BE2C (cell line): ENCODE measurements at places on chromosomes 12 and 14.

DNA sequence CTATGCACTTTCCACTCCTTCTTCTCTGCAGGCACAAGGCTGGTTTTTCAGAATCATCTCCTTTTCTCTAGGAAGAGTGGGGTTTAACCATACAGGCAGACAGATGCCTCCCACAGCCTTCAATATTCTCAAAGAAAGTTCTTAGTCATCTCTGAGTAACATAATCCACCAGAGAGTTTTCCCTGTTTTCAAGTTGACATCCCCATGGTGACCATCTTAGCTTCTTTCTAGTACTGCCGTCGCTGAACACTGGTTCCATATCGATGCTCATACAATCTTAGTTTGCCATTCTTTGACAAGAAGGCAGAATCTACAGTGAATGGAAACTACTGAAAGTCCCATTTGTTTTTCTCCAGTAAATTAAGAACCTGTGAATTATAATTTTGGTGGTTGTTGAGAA lies 28.6 kb downstream of the TPH2 start:
- no peak for DNase-seq

GRCh38 chr14:35343702-35344101 lies 51.5 kb downstream of the PSMA6 start:
- DNase-seq, result no peak

DNA sequence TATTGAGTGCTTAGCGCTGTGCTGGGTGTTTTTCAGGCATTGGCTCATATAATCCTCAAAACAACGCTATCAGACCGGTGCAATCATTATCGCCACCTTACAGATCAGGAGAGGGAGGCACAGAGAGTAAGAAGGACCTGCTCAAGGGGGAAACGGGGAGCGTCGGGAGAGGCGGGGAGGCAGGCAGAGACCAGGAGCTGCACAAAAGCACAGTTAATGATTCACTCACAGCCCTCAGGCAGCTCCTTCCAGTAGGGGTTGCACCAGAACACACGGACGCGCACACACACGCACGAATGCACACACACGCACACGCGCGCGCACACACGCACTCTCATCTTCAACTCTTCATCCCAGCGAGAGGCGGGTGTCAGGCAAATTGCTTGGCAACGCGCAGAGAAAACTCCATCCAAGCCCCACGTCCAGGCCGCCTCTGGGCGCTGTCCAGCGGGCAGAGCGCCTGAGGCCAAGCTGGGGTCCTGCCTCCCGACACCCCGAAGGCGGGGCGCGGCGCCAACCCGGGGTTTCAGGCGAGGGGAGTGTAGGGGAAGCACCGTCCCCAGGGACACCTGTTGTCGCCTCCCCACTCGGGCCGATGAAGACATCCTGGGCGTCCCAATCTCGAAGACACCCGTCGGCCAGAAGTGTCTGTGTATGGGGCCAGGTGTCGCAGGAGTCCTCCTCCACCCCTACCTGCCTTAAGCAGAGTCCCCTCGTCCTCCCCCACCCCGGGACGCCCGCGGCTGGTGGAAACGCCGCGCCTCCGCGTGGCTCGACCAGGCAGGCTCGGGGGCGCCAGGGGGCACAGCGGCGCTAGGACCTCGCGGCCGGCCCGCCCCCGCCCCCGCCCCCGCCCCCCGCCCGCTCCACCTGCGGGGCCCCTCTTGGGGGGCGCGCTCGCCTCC lies 35.5 kb upstream of the STON2 start:
- DNase-seq, result peak; percentile 61

- DNase-seq, result no peak
These were observed 151.6 kb downstream of the FOXA1 start for GRCh38 chr14:37443461-37443860.

DNA sequence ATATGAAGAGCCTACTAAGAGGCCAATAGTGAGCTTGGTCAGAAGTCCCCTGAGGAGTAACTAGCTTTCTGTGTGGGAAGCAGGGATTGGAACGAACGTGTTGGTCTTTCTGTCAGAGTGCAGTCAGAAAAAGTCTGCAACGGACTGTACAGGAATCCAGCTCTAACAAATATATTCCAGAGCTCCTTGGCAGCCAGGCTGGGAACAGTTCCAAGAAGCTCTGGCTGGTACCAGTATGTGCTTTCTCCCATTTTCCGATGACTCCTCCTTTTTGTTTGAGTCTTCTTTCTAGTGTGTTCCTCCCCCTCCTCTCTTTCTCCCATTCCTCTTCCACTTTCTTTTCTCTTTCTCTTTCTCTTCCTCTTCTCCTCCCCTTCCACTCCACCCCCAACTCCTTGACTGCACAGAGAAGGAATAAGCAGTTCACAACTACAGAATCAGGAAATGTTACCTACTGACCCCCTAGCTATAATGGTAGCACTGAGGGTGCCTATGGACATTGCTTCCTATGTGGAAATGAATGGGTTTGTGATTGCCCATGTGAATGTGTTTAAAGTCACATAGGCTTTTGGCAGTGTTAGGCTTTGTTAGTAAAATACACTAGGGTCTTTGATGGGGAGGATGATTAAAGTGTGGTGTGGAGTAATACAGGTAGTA lies 59.9 kb downstream of the TTLL5 start:
- no peak for DNase-seq

- no peak for DNase-seq
These were observed 76.7 kb downstream of the DIP2B start for GRCh38 chr12:50581226-50582184.

DNA sequence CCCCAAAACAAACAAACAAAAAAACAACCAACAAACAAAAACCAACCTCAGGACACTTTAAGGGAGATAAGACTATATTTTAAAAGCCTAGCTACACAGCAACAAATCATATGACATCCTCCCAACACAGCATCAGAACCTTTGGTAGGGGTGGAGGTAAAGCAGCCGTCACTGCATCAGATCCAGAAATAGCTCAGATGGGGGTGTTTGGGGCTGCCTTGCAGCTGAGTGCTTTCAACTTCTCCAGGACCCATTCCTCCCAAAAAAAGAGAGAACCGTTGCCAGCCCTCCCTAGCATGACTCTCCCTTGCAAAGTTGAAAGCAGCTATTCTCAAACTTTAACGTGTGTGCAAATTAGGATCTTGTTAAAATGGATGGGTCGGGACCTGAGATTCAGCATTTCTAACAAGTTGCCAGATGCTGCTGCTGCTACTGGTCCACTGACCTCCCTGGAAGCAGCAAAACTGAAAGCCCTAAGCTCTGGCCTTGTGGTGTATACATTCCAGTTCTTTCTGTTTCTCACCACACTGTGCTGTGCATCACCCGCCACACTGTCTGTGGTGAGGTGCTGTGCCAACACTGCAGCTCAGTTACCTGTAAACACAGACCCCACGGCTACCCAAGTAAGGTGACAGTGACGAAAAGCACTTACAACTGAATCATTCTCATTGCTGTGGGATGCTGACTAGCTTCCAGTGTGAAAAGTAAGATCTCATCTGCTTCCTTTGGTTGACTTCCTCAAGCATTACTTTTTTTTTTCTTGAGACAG lies 54.0 kb downstream of the SLC38A1 start:
- DNase-seq, result no peak

GRCh38 chr12:52382854-52383253 lies 2.6 kb downstream of the KRT84 start:
- DNase-seq, result no peak

GRCh38 chr12:77374673-77375072 lies 309.3 kb upstream of the E2F7 start:
- no peak for DNase-seq

GRCh38 chr14:56844406-56845002 lies 34.2 kb upstream of the OTX2 start:
- DNase-seq, result no peak

DNA sequence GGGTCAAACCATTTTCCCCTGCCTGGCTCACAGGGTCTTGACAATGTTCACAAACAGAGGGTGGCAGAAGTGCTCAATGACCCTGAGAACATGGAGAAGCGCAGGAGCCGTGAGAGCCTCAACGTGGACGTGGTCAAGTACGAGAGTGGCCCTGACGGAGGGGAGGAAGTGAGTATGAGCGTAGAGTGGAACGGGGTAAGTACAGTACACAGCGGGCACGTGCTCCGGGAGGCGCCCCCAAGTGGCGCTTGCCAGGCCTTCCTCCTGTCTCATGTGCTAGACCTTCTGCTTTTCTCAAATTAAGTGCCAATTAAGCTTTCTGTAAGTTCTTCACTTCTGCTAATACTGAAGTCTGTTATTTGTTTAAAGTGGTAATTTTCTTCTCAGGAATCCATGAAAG lies 35.9 kb downstream of the XRCC3 start:
- peak; percentile 70 for DNase-seq

DNA sequence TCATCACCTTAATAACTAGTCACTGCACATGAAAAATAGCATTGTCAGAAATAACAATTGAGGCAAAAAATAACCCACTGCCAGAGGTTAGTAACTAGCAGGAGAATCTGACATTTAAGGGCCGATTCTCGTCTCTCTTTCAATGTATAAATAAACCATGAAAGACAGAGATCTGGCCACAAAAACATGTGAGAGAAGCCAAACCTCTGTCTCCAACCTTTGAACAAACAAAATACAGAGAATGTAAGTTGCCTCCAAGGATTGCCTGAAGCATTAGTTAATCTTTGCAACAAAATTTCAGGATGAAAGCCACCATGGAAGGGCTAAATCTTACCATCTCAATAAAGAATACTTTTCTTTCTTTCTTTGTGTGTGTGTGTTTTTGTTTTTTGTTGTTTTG lies 257.4 kb upstream of the TMTC1 start:
- DNase-seq, result no peak

DNA sequence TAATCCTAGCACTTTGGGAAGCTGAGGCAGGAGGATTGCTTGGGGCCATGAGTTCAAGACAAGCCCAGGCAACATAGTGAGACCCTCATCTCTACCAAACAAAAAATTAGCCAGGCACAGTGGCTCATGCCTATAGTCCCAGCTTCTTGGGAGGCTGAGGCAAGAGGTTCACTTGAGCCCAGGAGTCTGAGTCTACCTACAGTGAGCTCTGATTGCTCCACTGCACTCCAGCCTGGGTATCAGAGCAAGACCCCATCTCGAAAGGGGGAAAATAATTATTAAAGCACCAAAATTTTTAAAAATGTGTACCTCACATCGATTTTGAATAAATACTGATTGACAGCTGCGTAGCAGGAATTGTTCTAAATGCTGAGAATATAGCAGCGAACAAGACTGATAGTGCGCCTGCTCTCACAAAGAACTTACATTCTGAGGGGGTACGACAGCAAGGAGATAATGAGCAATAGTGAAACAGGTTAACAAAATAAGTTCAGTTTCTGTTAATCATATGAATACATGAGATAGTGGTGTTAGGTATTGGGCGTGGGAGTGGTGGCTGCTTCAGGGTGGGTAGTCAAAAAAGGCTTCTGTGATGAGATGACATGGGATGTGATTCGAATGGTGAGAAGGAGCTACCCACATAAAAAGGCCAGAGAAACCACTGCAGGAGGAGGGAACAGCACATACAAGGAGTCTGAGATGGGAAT lies 19.6 kb downstream of the HCFC2 start:
- no peak for DNase-seq

DNA sequence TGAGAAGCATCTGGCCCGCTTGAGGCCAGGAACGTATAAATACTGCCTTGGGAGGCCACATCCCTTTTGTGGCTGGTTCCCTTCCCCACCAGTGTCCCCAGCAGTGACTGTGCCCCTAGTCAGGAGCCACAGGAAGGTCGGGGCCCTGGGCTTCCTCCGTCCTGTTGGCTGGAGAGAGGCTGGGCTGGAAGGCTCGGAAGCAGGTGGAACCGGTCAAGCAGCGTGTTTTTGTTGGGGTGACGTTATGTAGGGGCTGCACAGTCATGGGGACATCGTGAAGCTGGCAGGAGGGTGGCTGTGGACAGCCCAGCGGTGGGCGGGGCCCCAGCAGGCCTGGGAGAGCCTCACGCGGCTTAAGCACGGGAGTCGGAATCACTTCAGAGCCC lies 10.1 kb downstream of the XRCC3 start:
- no peak for DNase-seq

GRCh38 chr14:105050551-105050897 lies 14.7 kb downstream of the GPR132 start:
- DNase-seq, result peak; percentile 85

DNA sequence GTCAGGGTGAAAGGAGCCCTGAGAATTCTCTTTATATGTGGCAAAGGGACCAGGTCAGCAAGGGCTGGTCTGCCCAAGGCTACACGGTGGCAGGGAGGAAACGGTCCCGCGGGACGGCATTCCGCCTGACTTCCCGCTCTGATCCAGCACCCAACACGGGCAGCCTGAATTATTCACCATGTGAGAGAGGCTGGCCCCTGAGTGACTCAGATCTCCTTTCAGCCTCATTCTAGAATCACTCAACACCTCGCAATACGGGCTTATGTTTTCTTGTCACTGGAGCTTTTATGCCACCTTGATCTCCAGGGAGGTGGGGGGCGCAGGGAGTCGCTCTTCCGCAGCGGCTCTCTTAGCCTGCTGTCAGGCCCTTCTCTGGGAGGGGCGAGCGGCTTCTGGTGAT lies 8.5 kb downstream of the LRTM2 start:
- DNase-seq, result no peak

DNA sequence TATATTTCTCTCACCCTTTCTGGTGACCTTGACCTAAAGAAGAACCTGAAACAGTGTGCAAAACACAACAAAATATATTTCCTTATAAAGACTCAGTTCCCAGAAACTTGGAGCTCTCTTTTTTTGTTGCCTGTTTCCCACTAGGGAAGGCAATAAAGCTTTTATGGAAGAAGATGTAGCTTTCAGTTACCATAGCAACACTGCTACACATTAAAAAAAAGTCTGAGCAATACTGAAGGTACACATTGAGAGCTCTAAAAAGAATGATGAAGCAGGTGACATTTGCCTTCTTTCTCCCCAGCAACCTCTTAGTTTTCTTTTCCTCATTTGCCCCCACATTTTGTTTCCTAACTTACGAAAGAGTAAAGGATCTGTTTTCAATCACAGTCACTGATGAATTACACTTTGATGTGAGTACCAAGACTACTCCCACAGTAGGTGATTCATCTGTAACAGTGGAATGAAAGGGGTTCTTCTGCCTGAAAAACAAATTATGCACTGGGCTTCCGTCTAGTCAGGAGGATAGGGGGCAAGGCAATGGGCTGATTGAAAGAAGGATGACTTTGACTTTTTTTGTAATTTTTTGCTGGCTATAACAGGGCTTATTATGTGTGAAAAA lies 1.1 kb upstream of the CATSPERB start:
- DNase-seq, result no peak

- DNase-seq, result no peak
These were observed 201.8 kb upstream of the RGS6 start for GRCh38 chr14:71730471-71730870.

DNA sequence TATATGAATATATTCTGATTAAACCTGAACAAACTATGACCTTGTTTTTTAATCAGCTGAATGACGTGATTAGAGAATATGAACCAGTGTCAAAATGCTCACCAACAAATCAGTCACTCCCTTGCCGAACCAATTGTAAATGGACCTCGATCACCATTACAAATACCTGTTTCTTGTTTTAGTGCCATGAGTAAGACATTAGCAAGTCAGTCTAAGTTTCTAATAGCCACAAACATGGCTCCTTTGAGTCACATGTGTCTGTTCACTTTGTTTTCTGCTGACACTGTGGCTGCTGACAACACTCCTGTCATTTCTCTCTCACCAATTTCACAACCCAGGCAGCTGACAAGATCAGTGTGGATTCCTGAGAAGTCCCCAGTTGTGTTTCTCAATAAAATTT lies 286.2 kb upstream of the MDGA2 start:
- no peak for DNase-seq

- DNase-seq, result no peak
These were observed 120.4 kb downstream of the ANO6 start for GRCh38 chr12:45336331-45336730.

GRCh38 chr12:20865873-20866272 lies 55.4 kb downstream of the SLCO1B3 start:
- no peak for DNase-seq
